Activated T-cell treated with anti-CD3 and anti-CD28 coated beads, Interleukin-2, amount 50 U/mL, for 24 hours (primary cell): ENCODE measurements at places on chromosomes 13 and 19.

GRCh38 chr13:77776704-77777103 lies 79.2 kb downstream of the SLAIN1 start:
- no peak for DNase-seq

DNA sequence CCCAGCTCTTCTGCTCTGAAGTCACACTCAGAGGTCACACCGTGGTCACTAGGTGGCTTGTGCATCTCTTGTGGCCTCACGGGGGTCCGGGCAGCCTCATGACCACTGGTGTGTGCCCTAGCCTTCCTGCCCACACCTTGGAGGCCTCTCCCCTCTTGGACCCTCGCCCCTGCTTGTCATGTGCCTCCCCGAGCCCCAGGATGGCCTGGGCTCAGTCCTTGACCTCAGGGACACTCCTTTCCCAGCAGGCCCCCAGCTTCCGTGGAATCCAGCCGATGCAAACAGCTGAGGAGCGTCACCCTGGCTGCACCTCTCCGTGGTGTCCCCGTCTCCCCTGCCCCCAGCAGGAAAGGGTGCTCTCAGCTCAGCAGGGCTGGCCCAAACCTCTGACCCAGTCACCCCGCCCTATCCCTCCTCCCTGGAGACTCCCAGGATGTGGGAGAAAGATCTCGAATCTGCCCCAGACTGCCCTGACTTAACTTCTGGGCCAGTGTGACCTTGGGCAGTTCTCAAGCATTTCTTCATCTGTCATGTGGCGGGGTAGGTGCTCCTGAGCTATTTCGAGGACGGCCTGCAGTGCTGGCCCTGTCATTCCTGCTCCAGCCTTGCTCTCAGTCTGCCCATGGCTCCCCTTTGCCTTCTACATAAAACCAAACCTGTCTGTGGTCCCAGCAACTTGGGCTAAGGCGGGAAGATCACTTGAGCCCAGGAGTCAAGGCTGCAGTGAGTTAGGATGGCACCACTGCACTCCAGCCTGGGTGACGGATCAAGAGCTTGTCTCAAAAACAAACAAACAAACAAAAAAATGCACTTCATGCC lies 4.6 kb upstream of the SLC25A42 start:
- no peak for DNase-seq

DNA sequence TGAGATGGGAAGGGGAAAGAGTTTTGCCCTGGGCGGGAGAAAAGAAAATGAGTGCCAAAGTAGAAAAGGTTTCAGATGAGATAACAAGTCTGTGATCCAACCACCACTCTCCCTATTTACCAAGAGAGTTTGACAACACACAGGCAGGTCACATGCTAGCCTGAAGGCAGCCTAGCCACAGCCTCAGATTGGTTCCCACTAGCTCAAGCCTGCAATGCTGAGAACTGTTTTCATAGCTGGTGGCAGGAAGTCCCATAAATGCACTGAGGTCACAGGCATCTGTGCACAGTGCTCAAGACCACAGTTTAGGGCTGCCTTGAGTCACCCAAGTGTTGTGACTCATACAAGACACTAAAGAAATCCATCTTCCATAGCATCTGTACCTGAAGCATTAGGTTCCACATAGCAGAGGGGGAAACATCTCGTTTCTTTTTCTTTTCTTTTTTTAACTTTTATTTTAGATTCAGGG lies 18.5 kb upstream of the POP4 start:
- DNase-seq, result peak; percentile 54

- DNase-seq, result no peak
These were observed 176.3 kb downstream of the RBM26 start for GRCh38 chr13:79229761-79230160.

- no peak for DNase-seq
These were observed 617.2 kb downstream of the PCDH9 start for GRCh38 chr13:66612983-66613382.

DNA sequence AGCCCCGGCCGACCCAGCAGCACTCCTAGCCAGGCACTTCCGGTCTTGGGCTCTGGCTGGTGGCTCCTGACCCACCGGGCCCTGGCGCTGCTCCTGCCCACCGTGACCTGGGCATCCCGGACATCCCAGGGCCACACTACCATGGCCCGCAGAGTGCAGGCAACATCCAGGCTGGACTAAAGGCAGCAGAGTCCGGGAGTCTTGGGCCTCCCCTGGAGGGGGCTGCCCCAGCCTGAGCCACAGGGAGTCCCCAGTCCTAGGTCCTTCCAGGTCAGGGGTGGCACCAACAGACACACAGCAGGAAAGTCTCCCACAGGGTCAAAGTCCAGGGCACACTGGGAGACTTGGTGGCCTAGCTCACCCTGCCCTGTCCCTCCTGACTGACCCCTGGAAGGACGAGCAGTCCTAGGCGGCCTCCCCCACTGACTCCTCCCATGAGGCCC lies 10.8 kb downstream of the LSM4 start:
- DNase-seq, result no peak
